ENCODE measurements at places on chromosomes 16 and 17.

GRCh38 chr17:34377078-34377823, 14.2 kb upstream of the CCL1 start:
- DNase-seq, result no peak

- DNase-seq, result no peak
These were observed 18.6 kb downstream of the TMEM238L start for GRCh38 chr17:10785295-10785694.

DNA sequence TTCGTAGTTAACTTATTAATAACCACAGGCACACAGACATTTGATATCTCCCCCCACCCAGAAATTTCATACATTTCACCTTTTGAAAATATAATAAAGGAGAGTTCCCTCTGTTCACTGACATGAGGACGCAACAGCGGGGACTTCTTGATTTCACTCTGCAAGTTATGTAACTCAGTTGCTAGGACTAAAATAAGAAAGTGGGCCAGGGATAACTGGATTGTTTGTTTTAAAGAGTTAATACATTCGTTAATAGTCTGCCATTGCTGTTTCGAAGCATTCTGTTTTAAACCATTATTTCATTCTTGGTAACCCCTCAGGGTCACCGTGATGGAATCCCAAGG, 1.2 kb downstream of the RHOT1 start:
- DNase-seq, result no peak

DNA sequence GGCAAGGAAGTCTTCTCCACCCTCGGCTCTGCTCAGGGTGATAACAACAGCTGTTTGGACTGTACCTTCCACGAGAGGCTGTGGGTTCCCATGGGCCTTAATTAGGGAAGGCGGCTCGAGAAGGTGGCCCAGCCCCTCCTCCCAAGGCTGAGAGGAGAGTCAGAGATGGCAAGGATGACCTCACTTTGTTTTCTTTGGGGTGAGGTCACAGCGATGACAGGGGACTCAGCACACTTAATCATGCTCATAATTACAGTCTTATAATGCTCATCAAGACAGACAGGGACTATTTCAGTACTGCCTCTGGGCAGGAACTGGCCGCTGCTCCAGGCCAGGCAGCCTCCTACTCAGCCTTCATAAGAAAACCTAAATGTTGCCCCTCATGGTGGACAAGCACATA, 19.7 kb downstream of the WFDC1 start:
- DNase-seq, result no peak

- DNase-seq, result no peak
These were observed 1.0 kb downstream of the VEZF1 start for GRCh38 chr17:57986841-57987580.

All from NCI-H748 treated with DMSO at 0.1 percent for 48 hours (cell line).